ENCODE measurements at places on chromosomes 6 and 20.

- DNase-seq: no peak
Observed at GRCh38 chr6:82616386-82617028, 252.9 kb downstream of the TPBG start.

GRCh38 chr6:169643521-169643920, 58.3 kb downstream of the WDR27 start:
- DNase-seq: no peak

GRCh38 chr6:16274483-16274882, 36.1 kb downstream of the GMPR start:
- no peak for DNase-seq

DNA sequence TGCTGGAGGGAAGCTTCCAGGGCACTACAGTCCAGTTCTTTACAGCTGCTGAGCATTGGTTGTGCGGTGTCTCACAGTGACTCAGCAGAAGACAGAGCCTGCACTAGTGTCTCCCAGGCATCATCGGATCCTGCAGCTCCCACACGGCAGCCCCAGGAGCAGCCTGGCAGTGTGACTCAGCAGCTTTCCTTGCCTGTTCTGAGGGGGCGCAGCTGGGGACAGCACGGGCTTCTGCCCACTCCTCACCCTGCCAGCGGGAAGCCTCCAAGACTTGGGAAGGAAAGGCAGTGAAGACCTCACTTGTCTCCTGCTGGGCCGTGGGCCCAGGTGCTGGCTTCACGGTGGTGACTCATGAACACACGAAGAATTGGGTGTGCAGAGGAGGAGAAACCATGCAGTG, 165.4 kb downstream of the SYNDIG1 start:
- DNase-seq: no peak

DNA sequence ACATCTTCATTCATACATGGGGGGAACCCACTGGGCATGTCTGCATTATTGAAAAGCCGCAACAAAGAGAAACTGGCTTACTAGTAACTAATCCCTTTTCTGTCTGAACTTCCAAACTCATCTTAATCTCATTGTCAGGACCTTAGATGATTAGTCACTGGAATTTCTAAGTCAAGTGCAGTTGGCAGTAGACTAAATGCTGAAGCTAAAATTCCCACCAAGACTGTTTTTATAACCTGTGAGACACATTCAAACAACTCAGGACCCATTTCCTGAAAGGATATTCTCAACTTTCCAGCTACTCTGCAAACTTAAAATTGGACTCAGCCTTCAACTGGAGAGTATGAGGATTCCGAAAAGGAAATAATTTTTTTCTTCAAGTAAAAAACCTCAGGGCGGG, 94.8 kb upstream of the SCAF8 start:
- no peak for DNase-seq

GRCh38 chr6:136501096-136501495, 49.1 kb downstream of the MAP7 start:
- no peak for DNase-seq

DNA sequence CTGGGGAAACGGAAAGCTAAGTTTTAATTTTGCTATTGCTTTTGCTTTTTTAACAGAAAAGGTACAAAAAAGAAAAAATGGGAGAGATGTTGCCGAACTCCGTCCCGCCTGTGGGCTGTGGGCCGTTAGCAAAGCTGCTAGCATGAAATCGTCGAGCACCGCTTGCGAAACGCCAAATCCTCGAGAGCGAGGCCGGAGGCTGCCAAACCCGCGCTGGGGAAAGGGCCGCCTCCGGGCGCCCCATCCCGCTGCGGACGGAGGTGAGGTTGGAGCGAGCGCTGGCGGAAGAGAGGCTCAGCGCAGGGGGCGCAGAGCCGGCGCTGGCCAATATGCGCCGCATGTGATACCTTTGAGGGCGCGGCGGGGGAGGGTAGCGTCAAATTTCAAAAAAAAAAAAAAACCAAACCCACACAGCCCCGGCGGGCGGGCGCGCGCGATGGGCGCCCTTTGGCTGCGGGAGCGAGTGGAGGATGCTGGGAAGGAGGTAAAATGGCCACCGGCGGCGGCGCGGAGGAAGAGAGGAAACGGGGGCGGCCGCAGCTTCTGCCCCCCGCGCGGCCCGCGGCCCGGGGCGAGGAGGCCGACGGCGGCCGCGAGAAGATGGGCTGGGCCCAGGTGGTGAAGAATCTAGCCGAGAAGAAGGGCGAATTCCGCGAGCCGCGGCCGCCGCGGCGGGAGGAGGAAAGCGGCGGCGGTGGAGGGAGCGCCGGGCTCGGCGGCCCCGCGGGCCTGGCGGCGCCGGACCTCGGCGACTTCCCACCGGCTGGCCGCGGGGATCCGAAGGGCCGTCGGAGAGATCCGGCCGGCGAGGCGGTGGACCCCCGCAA, at the start of gene ZCCHC3:
Gene ZCCHC3, plus strand, starts transcription at position 473 of the 827 bp plus-strand sequence. Its CDS starts 17 bp downstream, at position 490.
- DNase-seq: peak; percentile 71

DNA sequence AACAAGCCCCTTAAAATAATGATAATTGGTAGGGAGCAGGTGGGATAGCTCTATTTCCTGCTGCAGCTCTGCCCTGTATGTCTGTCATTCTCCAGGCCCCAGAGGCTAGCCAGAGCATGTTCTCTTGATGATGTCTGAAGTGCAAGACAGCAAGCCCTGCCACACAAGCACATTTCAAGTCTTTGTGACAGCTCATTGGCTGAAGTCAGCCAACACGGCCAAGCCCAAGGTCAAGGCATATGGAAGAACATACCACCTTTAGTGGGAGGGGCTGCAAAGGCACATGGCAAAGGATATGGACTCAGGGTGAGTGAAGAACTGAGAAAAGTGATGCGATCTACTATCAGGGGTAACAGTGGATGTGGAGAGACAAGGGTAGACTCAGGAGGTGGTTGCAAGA, 116.1 kb downstream of the PRND start:
- no peak for DNase-seq

DNA sequence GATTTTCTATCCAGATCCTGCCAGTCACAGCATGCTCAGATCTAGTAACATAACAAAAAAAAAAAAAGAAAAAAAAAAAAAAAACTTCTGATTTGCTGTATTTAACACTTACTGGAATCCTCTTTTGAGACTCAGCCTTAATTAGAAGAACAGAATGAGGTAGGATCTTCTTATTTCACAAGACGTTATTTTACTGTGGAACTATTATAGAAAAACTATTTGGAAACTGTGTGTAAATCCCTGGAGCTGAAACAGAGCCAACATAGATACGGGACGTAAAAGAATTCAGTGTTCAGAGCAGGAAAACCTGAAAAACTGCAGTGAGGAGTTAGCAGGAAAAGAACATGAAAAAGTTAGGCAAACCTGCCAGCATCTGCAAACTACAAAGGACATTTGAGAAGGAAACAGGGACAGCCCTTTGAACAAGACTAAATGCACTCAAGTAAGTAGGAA, 3.4 kb upstream of the ZNF217 start:
- no peak for DNase-seq

DNA sequence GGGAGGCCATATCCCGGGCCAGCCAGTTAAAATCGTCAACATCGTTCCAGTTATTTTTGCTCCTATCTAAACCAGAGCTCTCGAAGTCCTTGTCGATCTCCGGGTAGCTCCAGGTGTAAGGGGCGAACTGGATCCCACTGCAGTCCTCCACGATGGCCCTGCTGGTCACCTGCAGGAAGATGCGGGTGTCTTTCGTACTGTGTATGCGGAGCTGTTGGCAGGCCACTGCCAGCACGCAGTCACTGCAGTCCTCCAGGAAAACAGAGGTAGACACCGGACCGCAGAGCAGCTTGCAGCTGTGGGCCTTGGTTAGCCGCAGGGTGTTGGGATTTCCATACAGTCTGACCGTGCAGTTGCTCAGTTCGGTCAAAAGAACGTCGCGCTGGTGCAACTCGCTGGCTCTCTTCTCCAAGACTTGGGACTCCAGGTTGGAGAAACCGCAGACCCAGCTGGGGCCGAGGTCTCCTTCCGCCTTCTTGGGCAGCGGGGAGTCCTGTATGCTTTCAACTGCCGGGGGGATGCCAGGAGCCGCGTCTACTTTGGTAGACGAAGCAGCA, 742 bp downstream of the TBCC start:
- no peak for DNase-seq

GRCh38 chr20:47493175-47493962, 8.3 kb upstream of the NCOA3 start:
- no peak for DNase-seq

GRCh38 chr6:75266716-75267291, 17.8 kb downstream of the TMEM30A start:
- no peak for DNase-seq

DNA sequence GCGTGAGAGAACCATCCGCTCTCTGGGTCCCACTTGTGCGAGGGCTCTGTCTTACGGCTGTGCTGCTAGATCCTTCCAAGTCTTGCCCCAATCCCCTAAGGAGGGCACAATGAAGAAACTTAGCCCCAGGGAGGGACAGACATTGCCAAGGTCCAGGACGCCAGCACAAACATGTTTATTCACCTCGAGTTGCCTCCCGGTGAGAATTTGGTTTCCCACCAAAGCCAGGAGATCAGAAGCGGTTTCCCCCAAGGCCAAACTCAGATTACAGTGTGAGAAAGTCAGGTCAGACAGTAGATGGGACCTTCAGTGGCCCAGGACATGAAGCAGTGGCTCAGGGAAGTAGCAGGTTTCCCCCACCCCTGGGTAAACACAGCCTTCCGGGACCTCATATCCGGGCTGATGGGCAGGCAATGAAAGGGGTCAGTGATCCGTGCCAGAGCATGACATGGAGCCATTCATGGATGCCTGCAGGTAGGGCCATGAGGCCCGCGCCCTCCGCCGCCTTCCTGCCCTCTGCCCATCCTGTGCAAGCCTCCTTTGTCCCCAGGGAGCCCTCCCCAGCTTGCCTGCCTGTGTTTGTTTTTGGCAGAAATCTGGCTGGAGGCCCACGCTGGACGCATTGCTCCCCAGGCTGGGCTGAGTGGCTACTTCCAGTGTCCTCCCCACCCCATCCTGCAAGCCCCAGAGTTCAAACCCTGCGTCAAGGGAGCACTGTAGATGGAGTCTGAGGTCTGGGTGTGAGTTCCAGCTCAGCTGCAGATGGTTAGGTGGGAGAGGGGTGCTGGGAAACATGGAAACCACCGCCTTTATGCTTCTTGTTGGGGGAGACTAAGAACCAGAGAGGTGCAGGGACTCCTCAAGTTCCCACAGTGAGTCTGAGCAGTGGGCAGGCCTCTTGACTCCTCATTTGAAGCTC, 2.0 kb downstream of the BPIFB2 start:
- DNase-seq: no peak

GRCh38 chr6:143607974-143608373, 69.8 kb upstream of the PHACTR2 start:
- no peak for DNase-seq

DNA sequence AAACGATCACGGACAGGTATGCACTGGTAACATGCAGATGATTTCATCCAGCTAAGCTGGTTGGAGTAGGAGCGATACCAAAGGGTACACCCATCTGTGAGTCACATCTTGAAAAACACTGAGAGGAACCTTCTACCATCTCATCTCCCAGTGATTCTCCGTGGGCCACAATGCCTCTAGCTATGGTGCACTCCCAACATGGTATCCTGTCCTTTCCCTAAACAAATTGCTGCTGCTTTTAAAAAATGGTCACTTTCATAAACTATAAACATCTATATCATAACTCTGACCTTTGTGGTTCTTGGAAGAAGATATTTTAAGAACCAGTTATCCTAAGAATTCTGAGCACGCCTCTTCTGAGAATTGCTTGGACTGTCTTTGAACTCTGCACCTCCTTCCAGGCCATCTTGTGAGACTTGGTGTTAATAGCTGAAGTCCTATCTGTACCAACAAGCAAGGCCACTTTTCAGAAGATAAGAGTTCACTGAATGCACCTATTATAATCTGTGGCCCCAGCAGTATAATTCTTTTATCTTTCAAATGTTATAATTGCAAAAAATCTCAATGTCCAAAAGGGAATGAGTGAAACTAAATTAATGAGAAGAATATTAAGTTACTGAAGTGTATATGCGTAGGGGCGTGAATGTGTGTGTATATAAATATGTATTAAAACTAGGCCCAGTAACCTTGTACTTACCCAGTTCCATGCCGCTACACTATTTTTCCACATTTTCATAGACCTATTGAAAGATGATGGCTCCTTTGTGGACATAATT, 70.5 kb upstream of the TPD52L1 start:
- no peak for DNase-seq

- no peak for DNase-seq
Observed at GRCh38 chr6:161533266-161533665, 259.4 kb upstream of the AGPAT4 start.

DNA sequence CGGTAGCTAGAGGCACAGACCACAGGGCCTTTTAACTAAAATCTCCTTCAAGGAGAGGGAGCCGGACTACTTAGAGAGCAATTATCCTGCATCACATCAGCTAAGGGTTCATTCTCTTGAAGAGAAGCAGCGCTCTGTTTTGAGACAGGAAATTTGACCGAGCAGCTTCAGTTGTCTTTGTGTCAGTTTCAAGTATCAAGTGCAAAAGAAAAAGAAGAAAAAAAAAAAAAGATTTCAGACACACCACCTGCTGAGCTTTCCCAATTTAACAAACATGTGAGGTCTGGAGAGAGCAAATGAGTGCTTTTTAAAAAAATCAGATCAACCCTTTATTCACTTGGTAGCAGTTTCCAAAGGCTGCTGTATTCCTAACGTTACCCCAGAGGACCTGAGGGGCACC, 273.5 kb upstream of the POU3F2 start:
- DNase-seq: no peak

GRCh38 chr6:151380848-151381205, 10.5 kb downstream of the ZBTB2 start:
- DNase-seq: no peak

GRCh38 chr6:124995645-124996325, 33.5 kb downstream of the RNF217 start:
- DNase-seq: no peak

DNA sequence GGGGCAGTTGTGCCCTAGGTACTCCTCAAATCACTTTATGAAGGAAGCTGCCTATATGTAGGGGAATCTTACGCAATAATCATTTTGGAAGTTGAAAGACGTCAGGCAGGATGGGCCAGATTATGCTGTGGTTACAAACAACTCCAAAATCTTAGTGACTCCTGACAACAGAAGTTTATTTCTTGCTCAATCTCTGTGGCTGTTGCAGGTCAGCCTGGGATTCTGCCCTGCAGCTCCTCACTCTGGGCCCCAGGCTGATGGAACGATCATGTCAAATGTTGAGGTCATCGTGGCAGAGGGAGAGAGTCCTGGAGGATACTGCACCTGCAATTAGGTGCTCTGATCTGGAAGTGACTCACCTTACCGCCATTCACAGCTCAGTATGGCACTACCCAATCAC, 88.4 kb downstream of the ZDHHC14 start:
- DNase-seq: no peak

GRCh38 chr20:11296951-11297350, 620.7 kb upstream of the BTBD3 start:
- no peak for DNase-seq

GRCh38 chr20:10682939-10683338, 9.1 kb upstream of the JAG1 start:
- no peak for DNase-seq

DNA sequence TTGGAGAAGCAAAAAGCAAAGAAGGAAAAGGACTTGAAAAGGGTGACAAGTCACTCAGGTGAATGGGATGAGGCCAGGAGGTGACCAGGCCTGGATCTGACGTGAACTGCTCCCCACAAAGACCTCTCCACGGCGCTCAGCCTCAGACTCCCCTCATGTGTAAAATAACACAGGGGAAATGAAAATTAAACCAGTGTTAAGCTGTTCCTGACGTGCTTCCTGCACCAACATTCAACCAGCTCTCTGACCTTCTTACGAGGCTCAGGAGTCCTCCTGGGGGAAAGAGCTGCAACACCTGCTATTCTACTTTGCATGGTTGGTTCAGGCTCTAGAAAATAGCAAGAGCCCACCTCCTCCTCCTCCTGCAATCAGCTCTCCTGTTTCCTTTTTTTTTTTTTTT, 256.7 kb downstream of the ATXN1 start:
- DNase-seq: no peak

- DNase-seq: no peak
Observed at GRCh38 chr6:161835500-161836215, 561.8 kb upstream of the AGPAT4 start.

Data from activated CD8-positive, alpha-beta memory T cell treated with anti-CD3 and anti-CD28 coated beads for 1 hour (primary cell).